ENCODE measurements at places on chromosomes 6 and 20.

DNA sequence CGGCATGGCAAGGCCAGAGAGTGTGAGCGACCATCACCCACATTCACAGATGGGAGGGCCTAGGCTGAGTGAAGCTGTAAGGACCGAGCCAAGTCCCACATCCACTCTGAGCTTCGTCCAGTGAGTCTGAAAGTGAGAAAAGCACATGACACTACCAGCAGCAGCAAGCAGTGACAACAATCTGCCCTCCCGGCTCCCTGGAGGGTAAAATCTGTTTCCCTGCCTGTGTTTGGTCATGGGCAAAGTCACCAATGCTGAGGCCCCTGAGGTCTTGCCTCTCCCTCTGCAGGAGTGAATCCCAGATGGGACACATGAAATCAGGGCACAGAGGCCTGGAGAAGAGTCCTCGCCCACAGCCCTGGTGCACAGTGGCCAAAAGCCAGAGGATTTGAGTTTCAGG lies 6.4 kb upstream of the CST7 start:
- DNase-seq: no peak

GRCh38 chr6:98094696-98095095 lies 739.7 kb upstream of the POU3F2 start:
- DNase-seq: no peak

- no peak for DNase-seq
Measured at GRCh38 chr6:34922177-34922663, 33.2 kb downstream of the ANKS1A start.

- DNase-seq: no peak
Measured at GRCh38 chr6:155115893-155116570, 120.9 kb downstream of the TIAM2 start.

- no peak for DNase-seq
Measured at GRCh38 chr6:27868311-27868710, 43.9 kb downstream of the OR2B2 start.

GRCh38 chr6:134806180-134806798 lies 143.6 kb downstream of the ALDH8A1 start:
- no peak for DNase-seq

DNA sequence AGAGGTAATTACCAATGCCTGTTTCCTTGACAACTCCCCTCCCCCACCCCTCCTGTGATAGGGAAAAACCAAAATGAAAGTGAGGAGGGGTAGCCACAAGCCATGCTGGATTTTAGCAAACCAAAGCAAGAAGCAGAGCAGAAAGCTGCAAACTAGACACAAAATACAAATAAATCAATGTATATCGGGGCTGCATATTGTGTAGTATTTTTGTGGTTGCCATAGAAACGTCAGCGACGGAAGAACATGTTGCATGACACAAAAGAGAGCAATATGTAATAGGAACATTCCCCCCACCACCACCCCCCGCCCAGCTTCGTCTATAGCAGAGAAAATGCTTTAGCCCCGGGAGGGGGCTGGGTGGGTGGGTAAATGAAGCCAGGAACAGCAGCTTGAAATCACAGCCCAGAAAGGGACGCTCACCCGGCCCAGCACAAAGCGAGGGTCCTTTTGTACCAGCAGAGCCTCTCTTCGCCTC lies 548 bp downstream of the AGPAT4 start:
- DNase-seq: no peak

DNA sequence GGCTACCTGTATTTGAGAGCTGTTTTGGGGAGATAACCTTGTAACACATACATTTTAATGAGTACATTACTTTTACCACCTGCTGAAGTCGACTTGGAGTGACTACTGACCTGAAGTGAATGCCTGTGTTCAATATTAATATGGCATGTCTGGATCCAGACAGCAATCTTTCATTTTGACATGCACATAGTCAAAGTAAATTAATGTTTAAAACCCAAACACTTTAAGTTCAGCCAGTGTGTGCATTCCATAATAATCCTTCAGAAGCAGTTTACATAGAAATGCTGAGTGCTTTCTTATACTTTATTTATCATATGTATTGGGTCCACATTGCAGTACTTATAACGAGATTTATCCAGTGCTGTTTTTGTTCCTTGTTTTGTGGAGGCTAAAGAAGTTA lies 38.0 kb downstream of the CDKAL1 start:
- DNase-seq: no peak

DNA sequence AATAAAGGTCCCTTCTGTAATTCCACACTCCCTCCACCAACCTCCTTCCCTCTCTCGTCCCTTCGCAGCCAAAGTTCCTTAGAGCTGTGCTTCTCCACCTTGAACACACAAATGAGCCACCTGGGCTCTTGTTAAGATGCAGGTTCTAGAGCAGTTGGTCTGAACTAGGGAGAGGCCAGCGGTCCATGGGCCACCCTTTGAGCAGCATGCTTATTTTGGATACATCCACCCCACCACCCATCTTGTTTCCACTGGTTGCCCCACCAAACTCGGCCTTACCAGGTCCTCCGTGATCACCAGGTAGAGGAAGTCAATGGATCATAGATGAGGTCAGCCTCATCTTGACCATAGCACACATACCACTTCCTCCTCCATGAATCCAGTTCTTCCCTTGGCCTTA lies 7.3 kb upstream of the BPIFA2 start:
- DNase-seq: no peak

DNA sequence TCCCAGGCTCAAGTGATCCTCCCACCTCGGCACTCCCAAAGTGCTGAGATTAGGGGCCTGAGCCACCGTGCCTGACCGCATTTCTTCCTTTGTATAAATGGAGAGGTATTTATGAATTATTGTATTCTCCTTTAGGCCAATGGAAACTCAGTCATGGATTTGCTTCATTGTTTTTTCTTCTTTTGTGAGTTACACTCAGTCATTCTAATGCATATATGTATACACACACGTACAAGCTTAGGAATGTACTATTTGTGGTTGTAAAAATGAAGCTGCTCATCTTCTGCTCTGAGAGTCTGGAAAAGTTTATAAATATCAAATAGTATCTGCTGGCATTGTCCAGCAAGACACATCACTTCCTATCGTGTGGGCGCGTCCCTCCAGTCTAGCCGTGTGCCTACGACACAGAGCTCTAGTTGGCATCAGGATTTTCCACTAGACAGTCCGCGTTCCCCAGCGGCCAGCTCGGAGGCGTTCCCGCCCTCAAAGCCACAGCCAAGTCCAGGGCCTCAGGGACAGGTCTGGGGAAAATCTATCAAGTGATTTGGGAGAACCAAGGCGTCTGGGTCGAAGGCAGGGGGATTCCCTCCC lies 215.2 kb downstream of the NFATC2 start:
- no peak for DNase-seq

DNA sequence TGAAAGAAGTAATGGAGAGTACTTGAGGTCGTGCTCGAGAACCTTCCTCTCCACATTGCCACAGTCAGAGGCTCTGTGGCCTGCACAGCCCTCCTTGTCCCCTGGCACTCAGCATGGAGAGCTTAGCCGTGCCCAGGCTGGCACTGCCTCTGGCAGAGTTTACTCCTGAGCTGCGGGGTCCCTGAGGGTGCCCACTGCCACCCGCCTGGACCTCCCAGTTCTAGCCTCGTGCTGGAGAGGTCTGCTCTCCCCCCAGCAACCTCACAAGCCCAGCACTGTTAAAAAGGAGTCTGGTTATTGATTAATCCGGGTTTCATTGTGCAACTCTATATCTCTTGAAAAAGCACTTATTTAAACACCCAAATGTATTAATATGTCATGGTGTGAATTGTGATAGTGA lies 226.8 kb downstream of the TMEM242 start:
- DNase-seq: no peak

DNA sequence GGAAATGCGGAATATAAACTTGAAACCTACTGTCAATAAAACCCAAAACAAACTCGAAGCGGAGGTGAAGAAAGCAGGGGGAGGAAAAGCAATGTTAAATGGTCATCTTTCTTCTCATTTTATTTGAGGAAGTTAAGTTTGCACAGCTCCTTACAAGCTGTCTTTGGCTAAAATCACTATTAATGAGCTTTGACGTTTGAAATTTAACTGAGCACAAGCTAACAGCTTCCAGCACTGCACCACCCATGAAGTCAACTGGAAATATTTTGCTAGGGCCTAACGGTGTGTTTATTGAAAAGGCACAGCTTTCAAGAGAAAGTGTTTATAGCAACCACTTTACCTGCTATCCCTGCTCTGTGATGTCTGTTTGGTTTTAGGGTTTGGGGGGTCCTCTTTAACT lies 103.8 kb downstream of the PKHD1 start:
- no peak for DNase-seq

DNA sequence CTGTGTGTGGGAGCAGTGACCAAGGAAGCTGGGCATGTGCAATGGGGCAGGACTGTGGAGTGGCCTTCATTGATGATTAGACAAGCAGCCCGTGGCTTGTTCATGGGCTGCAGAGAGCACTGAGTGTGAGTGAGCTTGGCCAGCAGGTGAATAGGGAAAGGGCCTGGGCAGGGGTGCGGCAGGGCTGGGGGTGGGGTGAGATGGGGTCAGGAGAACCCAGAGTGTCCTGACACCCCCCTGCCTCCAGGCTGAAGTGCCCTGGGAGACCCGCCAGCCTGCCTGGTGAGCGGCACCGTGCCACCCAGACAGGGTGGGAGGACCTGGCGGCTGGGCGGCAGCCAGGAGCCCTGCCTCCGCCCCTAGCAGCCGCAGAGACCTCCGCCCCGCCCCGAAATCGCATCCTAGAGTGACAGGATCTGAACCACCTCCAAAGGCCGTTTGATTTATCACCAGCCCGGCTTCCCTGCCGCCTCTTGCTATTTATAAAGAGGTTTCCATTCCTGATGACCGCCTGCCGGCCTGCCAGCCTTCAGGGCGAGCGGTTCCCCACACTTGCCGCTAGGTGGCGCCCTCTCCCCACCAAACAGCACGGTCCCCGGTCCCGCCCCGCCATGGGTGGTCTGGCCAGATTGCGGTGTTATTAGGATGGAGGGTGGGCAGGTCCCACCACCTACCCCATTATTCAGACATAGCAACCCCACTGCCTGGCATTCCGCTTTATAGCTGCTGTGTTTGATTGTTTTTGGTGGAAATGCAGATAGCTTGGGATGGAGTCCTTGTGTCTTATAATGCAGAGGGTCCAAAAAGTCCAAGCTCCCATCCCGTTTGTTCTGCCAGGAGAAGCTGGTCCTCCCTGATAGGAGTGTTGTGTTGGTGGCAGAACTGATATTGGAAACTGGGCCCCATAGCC lies 3.5 kb downstream of the MYLK2 start:
- DNase-seq: no peak

- DNase-seq: no peak
Measured at GRCh38 chr20:437787-438486, 24.4 kb downstream of the TBC1D20 start.

- no peak for DNase-seq
Measured at GRCh38 chr6:12614456-12614855, 102.1 kb upstream of the PHACTR1 start.

GRCh38 chr6:168326294-168327261 lies 7.0 kb upstream of the DACT2 start:
- DNase-seq: no peak

GRCh38 chr6:26331218-26332073 lies 33.6 kb upstream of the BTN3A2 start:
- DNase-seq: peak; percentile 46

DNA sequence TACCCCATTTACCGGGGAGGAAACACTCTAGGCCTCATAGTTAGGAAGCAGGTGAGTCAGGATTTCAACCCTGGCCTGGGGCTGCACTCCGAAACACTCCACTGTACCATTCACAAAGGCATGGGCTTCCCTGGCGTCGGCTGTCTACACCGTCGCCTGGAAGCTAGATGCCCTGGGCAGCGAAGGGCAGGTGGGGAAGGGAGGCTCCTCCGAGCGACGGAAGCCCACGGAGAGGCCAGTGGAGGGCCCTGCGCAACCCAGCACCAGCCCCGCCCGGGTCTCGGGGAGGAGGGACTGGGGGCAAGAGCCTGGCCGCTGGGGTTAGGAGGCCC lies 16.1 kb downstream of the SDCBP2 start:
- no peak for DNase-seq

GRCh38 chr6:124478906-124479305 lies 483.3 kb upstream of the RNF217 start:
- no peak for DNase-seq

- no peak for DNase-seq
Measured at GRCh38 chr6:52362443-52363227, 684 bp downstream of the PAQR8 start.

DNA sequence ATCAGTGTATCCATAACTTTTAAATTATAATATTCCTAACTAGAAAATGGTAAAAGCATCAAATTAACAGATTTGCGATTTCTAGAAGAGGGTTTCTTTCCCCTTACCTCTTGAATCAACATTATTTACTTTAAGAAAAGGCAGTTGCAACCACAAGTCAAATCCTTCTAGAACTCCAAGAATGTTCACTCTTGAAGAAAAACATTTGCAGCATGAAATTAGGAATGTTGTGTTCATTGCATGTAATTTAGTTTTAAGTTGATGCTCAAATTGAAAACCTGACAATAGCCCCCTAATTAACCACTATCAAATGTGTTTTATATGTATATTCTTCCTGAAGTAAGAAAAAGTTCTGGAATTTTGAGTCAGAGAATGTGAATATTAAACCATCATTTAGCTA lies 2.3 kb upstream of the REV3L start:
- no peak for DNase-seq

DNA sequence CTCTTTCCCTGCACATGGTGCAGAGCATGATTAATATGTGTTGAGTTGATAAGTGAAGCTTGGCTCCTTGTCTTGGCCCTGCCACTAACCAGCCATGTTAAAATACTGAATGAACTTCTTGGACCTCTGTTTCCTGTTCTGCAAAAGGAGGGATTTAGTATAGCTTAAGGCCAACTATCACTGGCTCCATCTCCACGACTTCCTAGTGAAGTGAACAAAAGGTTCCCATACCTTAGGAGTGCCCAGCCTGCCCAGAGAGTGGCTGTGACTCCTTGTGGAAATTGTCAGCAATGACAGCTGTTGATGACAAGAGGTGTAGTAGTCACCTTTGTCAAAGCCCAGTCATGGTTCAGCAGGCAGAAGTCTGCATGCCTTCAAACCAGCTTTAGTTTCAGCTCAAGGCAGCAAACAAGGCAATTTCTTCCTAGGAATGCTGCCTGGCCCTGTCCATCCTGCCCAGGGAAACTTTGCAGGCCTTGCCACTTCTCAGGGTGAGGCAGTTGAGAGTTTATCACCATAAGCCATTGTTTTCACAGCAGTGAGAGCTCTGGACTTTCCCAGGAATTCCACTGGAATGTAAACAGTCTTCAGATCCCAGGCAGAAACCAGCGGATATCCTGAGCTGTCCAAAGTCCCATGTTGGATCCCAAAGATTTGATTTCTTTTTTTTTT lies 169.7 kb upstream of the TNFAIP3 start:
- DNase-seq: no peak

GRCh38 chr20:51386586-51386985 lies 155.9 kb downstream of the NFATC2 start:
- no peak for DNase-seq

- no peak for DNase-seq
Measured at GRCh38 chr6:14384175-14384949, 266.8 kb downstream of the CD83 start.

Data from GM12864 (cell line).